ENCODE measurements at places on chromosomes 1 and 21.
A peak's percentile ranks its signal among the peaks of the same experiment; 100 is the strongest.

DNA sequence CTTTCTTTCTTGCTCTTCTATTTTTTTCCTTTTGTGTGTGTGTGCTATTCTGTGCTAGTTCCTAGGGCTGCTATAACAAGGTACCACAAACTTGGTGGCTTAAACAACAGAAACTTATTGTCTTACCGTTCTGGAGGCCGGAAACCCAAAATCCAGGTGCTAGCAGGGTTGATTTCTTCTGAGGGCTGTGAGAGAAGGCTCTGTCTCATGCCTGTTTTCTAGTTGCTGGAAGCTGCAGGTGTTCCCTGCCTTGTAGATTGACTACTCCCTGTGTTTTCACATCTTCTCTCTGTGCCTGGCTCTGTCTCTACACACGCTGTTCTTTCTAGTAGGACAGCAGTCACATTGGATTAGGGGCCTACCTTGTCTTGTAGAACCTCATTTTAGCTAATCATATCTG, 150.9 kb upstream of the DSCAM start:
- no peak for ATAC-seq

- ATAC-seq = no peak
These were observed 3.7 kb upstream of the TEKT2 start for GRCh38 chr1:36080236-36080635.

GRCh38 chr1:181592255-181592859, 109.0 kb downstream of the CACNA1E start:
- no peak for ATAC-seq

- ATAC-seq = no peak
These were observed 7.4 kb upstream of the ERICH3 start for GRCh38 chr1:74681001-74681400.

DNA sequence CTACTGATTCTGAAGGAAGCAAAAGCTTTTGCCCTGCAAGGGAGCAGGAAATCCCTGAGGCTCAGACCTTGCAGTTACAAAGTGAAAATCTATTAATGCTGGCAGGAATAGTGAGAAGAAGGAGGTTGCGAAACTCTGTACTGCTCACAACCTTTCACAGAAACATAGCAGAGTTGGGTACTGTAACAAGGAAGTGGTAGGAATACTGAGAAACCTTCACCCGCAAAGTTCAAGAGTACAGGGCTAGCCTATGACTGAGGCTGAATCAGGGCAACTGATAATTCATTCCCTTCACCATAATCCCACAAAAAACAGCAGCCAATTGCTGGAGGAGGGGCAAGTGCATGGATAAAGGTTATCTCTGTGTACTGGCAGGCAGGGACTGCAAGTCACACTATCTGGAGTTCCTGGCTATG, 23.9 kb upstream of the KCTD3 start:
- peak; percentile 87 for ATAC-seq

DNA sequence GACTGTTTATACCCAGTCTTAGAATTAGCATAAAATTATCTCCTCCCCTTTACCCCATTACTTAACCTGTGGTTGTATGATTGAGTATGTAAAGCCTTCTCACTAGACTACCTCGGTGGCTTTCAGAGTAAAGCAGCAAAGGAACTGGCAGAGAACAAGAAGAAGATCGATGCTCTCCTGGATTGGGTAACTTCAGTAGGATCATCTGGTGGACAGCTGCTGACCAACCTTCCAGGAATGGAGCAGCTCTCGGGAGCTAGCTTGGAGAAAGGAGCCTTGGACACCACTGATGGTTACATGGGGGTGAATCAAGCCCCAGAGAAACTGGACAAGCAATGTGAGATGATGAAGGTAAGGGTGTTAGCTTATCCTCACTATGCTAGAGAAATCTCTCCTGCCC, 138.6 kb upstream of the BMP8A start:
- no peak for ATAC-seq

DNA sequence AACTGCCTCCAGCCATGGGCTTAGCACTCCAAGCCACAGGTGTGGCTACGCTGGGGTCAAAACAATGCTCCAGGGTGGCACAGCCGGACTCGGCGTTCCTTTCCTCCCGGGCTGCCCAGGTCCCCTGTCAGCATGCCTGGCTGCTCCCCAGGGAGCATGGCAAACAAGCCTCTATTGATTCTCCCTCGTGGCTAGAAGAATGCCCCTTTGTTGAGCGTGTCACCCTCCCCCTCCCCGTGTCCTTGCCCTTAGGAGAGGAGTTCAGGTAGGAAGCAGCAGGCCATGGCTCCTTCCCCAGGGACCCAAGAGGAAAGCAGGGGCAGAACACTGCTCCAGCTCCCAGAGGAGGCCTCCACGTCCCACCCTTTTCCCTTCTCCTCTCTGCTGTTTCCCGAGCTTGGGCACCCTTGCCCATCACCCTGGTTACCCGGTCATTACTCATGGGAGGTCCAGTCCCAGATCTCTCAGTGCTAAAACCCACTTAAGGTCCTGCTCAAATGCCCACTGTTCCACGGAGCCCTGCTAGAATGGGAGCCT, 57.4 kb upstream of the CITED4 start:
- ATAC-seq = no peak

Data from activated T-helper 17 cell treated with anti-CD3 and anti-CD28 coated beads, Interleukin-2, amount 50 U/mL, for 72 hours (primary cell).